ENCODE measurements at places on chromosomes 6 and 20.

DNA sequence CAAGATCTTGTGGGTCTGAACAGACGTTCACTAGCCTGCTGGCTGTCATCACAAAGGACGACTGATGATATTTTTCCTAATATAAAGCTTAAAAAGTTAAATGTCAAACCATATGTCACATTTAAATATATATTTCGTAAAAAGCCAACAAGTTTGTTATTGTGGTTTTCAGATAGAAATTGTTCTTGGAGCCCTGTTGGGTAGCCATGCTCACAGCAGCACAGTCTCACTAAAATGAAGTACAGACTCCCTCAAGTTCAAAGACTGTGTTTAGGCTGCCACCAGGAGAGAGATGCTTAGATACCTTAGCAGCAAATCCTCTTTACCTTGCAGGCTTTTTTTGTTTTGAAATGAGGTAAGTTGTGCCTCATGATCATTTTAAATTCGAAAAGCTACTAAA is 17.8 kb downstream of the EEF1E1 start:
- DNase-seq = no peak

GRCh38 chr6:168247443-168248147 is 72.0 kb downstream of the DACT2 start:
- DNase-seq = no peak

DNA sequence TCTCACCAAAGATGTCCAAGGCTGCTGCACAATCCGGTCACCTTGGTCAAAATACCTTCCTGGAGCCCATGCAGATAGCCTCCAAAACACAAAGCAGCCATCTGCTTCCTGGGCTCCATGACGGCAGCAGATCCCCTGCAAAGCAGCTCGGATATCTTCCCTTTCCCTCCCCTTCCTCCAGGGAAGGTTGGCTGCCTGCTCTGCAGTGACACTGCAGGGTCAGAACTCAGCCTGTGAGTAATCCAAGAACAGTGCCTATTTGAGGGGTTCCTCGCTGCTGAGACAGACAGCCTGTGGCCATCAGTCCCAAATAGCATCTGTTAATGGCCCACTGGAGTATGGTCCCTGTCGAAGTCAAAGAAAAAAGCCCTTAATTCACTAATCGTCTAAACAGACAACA is 270.8 kb downstream of the PREX1 start:
- DNase-seq = no peak

DNA sequence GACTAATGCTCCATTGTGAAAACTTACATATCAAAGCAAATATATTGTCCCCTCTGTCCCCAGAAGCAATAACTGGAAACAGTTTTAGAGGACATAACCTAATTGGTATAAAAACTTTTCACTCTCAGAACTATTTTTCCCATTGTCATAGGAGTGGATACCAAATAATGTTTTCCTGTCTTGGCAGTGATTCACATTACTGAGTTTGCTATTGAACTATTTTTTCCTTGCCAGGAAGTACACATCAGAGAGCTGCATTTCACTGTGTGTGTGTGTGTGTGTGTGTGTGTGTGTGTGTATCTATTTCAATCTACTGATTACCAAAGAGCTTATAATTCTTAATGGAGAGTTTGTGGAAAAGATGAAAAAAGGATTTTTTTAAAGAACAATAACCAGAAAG is 45.4 kb downstream of the AKAP12 start:
- DNase-seq = no peak

DNA sequence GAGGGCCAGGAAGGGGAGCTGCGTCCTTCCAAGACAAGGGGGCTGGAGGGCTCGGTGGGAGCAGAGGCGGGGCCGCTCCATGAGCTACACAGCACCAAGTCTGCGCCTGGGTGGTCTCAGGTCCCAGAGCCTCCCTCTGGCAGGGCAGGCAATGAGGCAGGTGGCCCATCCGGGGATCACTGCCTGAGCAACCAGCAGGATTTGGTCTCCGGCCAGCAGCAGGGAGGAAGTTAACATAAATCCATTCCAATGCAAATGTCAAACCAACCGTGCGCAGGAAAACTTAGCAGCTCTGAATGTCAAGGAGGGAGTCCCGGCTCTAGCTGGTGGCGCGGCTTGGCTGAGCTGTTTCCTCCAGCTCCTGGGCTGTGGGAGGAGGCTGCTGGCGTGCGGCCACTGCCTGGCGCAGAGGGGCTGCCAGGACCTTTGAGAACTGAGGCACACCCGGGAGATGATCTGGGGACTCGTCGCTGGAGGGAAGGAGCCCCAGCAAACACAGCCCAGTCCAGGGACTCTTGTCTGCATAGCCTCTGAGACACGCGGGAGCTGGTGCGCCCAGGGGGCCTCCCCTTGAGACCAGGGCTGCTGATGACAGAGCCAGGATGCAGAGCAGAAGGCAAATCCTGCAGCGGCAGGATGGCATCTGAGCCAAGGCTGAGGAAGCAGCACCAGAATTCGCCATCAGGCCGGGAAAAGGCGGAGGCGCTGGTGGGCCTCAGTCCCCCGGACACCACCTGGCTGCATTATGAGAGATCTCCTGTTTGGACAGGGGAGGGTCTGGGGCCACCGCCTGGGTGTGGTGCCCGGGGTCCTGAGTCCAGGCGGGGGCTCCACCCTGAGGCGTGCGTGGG is 33.1 kb upstream of the CHRNA4 start:
- peak; percentile 68 for DNase-seq

- no peak for DNase-seq
Measured at GRCh38 chr6:25202504-25202903, 76.7 kb upstream of the CARMIL1 start.

DNA sequence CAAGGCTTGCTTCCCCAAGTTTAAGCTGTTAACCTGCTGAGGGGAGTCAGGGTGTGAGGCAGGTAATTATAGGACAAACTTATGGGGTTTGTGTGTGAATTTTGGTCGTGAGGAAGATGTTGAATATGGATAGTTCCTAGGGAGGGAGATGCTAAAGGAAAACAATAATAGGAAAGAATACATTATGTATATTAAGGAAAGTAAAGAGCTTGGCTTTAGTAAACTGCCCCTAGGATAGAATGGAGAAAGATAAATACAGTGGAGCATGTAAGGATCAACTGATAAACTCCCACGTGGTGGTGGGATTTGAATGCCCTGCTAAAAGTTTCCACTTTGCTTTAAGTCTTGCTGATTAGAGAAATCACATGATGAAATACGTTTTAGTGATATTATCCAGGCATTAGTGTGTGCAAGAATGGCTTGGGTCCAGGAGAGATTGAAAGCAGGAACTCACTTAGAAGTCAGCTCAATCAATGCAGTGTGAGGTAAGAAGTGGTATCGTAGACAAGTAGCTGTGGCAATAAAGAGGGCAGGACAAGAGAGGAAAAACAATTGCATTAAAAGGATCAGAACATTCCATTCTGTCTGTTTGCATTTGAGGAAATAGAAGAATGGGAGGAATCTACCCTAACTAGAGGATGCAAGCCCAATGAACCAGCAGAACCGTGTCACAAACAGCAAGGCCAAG is 52.5 kb downstream of the RPS12 start:
- no peak for DNase-seq

DNA sequence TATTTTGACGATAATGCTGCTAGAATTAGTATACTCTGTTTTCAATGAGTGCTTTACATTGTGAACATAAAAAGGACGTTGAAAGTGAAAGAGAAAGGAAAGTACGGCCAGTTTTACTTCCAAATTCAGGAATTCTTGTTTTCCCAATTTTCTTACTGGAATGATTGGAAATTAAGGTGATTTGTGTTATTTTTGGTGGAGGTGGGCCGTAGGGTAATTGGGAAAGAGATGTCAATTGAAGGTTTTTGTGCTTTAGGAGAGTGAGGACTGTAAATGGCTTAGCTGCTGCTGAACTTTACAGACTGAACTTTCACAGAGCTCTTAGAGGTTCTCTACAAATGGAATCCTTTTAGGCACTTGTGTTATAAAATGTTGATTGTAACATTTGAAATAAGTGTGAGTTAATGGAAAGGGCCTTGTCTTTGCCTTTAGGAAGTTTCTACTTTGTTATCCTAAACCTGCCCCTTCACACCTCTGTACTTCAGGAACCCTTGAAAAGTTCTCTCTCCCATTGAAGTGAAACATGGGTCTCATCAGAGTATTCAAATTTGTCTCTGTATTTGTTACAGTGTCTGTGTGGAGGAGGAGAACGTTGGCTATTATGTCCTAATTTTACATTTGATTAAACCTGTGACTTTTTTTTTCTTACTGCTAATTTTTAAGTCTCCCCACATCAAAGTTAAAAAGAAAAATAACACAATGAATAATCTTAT is 256.4 kb downstream of the ARID1B start:
- DNase-seq = no peak

DNA sequence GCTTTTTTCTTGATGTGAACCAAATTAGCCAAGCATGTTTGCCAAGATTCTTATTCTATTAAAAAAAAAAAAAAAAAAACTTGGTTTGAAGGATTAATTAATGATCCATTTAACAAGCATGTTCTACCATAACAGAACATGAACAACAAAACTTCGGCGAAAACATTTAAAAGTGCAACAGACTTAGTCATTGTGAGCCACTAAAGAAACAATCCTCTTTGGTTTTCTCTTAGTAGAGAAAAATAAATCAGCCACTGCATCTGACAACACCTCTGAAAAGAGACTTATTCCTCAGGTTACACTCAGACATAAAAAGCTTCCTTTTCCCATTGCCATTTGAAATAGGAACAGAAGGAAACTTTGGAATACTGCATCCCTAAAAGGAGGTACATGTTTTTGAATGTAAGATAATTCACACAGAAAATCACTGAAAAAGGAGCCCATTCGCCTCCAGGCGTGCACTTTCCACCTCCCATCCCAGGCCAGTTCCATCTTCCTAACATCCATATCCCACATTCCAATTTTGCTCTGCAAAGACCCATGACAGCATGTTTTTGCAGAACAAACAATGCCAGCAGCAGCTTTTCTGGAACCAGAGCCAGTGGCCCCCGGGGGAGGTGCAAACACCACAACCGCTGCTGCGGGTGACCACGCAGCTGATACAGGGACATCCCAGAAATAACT is 79.5 kb downstream of the ZMYND8 start:
- DNase-seq = no peak

DNA sequence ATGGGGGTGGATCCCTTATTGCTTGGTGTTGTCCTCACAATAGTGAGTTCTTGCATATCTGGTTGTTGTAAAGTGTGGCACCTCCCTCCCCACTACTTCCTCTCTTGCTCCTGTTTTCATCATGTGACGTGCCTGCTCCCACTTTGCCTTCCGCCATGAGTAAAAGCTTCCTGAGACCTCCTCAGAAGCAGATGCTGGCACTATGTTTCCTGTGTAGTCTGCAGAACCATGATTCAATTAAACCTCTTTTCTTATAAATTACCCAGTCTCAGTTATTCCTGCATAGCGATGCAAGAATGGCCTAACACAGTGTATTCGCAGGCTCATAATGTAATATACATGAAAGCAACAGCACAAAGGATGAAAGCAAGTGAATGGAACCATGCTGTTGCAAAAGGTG is 28.4 kb upstream of the ANKRD60 start:
- DNase-seq = no peak

DNA sequence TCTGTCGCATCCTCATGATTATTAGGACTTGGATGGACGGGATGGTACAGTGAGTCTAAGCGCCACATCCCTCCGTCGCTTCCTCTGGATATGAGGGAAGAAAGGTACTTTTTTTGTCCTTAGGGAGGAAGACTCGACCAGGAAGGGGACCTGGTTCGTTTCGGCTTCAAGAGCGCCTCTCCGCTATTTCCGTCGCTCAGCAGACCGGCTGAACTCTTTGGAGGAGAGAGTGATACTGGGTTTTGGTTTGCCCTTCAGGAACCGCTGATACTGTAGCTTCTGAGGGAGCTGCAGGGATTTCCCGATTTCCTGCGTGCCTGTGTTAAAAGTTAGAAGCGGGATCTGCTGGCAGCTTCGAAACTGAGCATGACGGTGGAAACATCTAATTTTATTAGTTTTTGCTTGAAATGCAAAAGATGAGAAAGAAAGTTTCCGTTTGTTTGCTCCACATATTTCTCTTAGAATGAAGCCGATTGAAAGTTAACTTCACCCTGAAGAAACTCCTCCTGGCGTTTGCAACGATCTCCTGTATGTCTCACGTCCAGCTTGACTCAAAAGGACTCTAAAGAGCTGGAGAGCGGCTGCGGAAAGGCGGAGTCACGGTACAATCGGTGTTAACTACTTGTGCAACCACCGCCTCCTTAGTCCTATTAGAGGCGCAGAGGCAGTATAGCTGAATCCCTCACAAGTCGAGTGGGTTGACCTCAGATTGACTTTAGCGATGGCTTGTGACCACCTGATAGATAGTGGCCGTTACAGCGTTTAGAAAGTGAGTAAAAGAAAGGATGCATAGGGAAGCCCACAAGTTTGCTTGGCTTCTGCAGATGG is 129.4 kb downstream of the TRIM27 start:
- DNase-seq = no peak

DNA sequence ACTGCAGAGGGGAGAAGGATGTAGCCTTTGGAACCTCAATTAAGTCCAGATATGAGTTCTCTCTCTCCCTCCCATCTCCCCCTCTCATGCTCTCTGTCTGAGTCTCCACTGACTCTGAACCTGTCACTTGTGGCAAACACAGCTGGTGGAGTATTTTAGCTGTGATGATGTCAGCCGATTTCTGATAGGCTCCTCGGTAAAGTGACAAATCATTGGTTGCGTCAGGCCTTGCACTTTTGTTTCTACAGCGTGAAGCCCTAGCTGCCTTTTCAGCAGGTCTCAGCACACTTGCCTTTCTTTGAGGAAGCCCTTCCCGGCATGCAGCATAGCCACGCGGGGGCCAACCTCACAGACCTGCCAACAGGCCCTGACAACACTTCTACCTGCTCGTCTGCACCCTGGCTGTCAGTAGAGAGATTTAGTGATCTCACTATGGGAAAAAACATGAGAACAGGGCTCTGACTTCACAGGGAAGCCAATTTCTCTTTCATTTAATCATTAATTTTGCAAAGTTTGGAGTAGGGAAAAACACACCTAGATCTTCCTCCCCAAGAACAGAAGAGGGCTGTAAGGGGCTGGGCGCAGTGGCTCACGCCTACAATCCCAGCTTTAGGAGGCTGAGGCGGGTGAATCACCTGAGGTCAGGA is 84.4 kb downstream of the GMPR start:
- no peak for DNase-seq

- DNase-seq = no peak
Measured at GRCh38 chr20:33232486-33233072, 3.2 kb upstream of the BPIFA1 start.

- no peak for DNase-seq
Measured at GRCh38 chr6:39835821-39836295, 43.7 kb downstream of the DAAM2 start.

- DNase-seq = no peak
Measured at GRCh38 chr20:1646975-1647431, 10.6 kb downstream of the SIRPG start.

GRCh38 chr20:3208786-3209256 is 477 bp upstream of the ITPA start:
- DNase-seq = no peak

GRCh38 chr6:109912118-109912517 is 66.0 kb upstream of the GPR6 start:
- DNase-seq = no peak

Data from HAP-1 (cell line).